ENCODE measurements at places on chromosomes 7 and 10.

DNA sequence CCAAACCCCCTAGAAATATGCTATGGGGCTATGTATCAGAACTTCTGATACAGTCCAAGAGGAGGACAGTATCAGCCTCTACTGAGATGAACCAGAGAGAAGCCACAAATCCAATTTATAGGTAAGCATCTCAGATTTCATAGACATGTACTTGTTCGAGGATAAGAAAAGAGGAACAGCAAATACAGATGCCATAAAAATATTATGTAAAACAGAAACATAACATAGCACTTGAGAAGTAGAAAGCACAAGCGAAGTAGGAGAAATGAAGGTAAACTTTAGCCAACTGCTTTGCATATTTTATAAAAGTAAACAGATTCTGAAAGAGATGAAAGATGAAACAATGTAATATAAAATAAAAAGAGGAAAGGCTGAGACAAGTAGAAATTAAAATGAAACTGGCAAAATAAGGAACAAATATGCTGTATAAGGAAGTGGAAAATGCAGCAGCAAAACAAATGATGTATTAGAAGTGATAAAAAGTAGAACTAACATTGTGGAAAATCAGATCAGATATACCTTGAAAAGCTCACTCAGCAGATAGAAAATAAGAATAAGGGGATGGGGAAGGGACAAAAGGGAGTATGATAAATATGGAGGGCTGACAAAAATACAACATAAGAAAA lies 135.1 kb downstream of the SKAP2 start:
- DNase-seq = no peak

DNA sequence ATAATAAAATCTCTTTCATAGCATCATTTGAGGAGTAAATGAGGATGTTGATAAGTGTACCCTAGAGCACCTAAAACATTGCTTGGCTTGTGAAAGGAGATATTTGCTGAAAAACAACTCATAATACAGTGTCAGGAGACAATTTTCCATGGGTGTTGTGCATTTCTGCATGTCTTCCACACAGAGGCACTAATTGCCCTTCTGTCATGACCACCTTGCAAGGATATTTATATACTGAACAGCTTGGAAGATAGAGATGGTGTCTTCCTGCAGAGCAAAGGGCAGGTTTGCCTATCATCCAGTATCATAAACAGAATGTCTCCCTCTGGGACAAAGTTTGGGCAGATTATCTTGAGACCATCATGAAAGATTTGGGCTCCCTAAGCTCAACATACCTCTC lies 495.2 kb upstream of the LRRN3 start:
- DNase-seq = peak; percentile 12

GRCh38 chr10:1048349-1048731 lies 579 bp downstream of the IDI1 start:
- DNase-seq = no peak

DNA sequence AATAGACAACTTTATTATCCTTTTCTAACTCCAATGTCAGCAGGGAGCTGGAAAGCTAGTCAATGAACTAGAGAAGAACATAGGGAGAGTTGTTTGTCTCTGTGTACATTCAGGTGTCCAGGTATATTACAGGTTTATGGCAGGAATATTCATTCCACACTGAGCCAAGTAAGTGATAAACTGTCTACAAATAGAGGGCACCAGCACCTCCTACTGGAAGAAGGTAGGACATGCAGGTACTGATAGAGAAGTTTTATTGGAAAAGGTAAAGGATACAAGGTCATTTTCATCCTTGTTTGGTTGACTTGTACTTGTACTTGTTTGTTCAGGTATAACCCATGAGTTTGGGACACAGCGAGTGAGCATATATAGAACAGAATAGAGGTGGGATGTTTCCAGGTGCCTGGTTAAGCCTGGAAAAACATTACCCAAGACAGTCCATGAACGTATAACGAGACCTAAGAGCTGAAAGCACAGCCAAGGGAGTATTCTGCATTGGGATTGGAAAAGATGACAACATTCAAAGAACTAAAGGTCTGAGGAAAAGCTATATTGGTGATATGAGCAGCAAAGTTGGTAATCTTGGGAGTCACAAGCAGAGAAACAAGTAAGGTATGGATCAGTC lies 61.4 kb upstream of the PPP1R3C start:
- DNase-seq = peak; percentile 56

DNA sequence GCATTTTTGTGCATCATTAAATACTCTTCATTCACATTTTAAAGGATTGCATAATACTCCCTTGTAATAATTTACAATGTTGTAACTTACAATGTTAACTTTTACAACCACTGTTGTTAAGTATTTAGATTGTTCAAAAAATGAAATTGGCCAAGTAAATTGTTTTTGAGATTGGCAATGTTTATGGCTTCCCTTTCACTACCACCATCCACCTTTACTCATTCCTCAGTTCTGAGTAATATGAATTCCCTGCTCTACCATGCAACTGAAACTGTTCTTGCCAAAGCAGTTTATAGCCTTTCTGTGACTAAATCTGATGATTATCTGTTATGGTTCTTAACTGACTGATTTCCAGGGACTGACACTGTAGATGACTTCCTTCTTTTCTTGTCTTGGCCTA lies 80.5 kb upstream of the TMEM106B start:
- DNase-seq = peak; percentile 22

GRCh38 chr10:112148331-112148730 lies 35.2 kb downstream of the GPAM start:
- DNase-seq = no peak

- DNase-seq = no peak
Observed at GRCh38 chr10:128095027-128095752, 31.0 kb downstream of the MKI67 start.

- DNase-seq = no peak
Observed at GRCh38 chr10:86003201-86003621, 363.4 kb downstream of the GRID1 start.

GRCh38 chr7:79452495-79453265 lies 787 bp downstream of the MAGI2 start:
- DNase-seq = no peak

GRCh38 chr7:83882551-83882950 lies 233.6 kb upstream of the SEMA3E start:
- no peak for DNase-seq
